ENCODE measurements at places on chromosomes 3 and 15. TPM values are rescaled to one million over a fixed set of nuclear protein-coding genes. Genes with fewer than 3 reads are reported as not detected.

Gene C3orf62
- total RNA-seq, result 4.8 TPM

Gene ARL8B
- 41.0 TPM for total RNA-seq

DNA sequence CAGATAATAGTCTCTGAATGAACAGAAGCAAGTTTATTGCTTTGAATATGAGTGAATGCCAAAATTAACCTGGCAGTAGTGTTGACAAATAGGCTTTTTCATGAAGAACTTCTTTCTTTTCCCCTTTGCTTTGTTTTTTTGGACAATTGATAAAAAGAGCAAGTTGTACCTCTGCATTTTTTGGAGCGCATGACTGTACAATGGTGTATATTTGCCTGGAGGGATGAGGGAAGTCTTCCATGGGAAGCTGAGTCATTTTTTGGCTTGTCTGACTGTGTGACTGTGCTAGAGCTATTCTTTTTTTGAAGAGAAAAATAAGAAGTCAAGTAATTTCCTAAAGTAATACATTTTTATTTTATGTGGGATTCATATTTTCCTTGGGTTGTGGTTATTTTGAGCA is 186.9 kb downstream of the KLHL25 start:
- no peak for DNase-seq

Gene PAK6
- 3.2 TPM for total RNA-seq
